ENCODE measurements at places on chromosomes 11 and 22.

- no peak for ATAC-seq
These were observed 115.6 kb downstream of the GGTLC2 start for GRCh38 chr22:22759889-22760546.

GRCh38 chr11:63445118-63445517 lies 45.8 kb downstream of the PLAAT5 start:
- ATAC-seq = no peak

DNA sequence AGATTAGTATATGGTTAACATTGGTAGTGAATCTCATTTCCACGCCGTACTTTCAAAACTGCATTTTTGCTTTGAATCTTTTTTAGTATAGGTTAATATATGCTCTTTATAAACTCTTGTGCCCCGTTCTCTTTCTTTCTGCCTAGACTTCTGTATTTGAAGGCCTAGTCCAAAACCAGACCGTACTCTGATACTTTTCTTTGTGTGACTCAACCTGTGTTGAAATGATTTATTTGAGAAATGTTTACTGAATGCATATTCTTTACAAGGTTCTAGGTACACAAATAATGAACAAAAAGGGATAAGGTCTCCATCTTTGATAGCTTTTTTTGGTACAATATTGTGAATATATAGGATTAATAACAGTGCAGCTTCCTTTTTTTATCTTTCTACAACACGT lies 68.3 kb downstream of the HIPK3 start:
- ATAC-seq = no peak

DNA sequence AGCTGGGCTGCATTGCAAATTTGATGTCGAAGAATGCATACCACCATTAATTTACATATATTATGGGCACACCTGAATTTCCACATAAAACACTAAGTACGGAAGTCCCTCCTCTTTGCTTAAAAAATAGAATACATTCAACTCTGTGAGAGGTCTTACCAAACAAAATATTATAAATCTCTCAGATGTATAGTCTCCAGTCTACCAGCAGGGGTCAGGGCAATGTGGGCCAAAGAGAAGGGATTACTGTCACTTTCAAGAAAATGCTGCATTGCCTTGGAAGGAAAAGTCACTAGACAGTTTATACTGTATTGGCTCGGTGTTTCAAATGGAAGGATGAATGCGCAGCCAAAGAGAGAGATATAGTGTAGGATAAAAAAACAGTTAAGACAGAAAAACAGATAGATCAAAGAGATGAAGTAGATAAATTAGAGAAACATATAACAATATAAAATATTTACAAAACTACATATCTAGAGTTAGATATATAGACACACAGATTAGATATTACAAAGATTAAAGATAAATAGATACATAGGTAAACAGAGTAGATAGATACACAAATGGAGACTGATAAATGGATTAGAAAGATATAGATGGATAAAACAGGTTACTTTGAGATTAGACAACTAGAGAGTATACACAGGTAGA lies 20.9 kb downstream of the SERGEF start:
- ATAC-seq = peak; percentile 58

DNA sequence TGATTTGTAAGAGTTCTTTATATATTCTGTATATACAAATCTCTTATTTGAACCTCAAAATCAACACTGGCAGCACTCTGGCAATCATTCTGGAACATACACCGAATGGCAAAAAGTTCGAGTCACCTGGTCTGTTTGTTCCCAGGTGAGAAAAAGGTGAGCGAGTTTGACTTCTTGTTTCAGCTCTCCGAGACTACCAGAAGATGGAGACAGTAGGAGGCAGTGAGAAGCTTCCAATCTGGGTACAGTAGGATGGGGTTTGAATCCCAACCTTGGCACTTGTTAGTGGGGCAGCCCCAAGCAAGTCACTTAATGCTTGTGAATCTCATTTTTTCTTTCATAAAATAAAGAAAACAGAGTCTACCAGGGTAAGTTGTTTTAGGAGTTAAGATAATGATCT lies 76.4 kb downstream of the C2CD3 start:
- ATAC-seq = no peak

DNA sequence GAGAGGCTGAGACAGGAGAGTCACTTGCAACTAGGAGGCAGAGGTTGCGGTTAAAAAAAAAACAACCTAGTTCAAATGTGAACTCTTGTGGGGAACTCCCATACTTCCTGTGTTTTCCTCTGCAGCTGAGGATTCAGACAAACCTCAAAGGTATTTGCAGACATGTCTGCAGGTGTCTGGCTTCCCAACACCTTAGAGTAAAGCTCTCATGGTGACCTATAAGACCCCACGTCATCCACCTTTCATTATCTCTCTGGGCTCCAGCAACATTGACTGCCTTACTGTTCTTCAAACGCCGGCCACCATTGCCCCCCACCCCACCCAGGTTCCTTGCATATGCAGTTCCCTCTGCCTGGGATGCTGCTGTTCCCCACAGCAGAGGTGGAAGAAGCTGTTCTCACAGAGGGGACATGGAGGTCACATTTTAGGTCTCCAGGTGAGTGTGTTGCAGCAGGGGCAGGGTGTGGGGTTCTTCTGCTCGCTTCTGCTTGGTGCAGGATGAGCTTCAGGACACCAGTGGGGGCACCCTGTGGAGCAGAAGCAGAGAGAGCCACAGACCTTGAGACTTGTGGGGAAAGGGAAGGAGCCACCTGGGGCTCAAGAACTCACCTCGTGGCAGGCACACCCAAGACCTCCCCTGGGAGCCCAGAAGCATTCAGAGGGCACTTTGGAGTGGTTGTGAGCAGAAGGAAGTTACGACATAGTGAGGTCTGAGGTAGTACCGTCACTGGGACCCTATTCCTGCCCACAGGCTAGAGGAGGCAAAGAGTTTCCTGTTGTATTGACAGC lies 203.2 kb downstream of the CSNK2A3 start:
- ATAC-seq = no peak

DNA sequence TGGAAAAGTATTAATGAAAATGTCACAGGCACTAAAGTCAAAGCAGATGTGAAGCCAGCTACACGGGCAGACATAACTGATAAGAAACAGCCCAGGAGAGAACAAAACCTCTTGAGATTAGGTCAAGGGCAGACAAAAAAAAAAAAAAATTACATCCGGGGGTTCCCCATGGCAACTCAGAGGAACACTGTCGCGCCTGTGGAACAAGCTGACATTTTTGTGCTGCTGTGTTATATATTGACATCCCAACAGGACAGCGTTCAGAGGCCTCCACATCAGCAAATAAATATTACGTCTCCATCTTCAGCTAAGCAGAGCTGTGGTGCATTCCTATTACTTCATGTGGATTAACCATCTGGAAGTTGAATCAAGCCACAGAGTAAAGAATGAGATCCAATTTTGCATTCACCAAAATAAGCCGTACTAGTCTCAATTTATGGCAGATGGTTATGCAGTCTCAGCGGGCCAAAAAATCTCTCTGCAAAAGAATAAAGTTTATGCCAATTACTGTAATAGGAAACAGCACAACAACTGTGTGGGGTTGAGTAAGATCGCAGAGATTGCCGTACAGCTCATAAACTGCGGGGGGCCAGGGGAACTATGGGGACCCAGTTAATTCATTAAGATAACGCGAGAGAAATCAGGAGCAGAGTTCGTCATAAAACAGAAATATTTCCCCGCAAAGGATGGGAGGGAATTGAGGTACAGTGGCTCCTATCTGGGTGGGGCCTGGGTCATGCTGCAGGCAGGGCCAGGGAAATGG lies 41.3 kb upstream of the MN1 start:
- peak; percentile 27 for ATAC-seq

DNA sequence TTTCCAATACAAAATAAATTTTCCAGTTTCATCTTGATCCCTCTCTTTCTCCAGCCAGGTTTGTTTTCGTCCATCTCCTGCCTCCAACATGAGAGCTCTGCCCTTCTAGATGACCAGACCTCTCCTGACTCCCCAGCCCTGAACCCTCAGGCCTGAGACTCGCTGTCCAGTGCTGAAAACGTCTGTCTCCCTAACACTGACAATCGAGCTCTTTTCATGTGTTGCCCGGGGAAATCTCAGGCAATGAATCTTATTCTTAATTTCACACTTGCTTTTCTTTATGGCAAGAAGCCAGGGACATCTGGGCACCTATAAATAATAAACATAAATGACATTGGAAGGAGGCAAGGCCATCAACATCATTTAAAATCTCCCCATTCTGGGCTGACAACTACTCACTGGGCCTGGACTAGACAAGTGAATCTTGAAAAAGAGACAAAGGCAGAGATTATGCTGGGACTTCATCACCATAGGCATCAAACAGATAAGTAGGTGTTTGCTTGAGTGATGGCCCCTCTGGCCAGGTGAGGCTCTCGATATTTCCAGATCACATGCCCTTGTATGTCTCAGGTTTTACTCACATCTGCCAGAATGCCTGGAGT lies 274.5 kb upstream of the B3GAT1 start:
- no peak for ATAC-seq

GRCh38 chr11:92357344-92357743 lies 132.7 kb downstream of the FAT3 start:
- no peak for ATAC-seq

DNA sequence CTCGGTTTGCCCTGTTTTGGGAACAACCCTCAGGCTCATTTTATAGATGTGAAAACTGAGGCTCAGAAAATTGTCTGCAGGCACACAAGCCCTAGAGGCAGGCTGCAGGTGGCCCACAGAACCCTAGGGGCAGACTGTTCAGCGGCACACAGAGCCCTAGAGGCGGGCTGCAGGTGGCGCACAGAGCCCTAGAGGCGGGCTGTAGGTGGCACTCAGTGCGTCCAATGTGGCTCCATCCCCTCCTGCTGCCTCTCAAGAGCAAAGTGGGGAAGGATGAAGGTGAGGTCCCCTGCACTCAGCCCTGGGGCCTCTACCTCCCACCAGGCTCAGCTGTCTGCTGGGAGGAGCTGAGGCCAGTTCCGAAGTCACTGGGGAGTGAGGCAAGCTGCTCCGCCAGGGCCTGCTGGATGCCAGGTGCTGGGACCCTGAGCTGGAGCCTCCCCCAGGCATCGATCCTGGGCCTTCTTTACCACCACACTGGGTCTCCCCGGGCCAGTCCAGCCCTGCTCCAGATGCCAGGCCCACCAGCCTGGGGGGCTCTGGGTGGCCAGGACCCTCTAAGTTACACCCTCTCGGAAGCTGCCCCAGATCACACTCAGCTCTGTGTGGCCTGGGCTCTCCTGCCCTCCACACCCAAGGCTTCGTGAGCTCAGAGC lies 2.3 kb downstream of the ACY3 start:
- no peak for ATAC-seq

DNA sequence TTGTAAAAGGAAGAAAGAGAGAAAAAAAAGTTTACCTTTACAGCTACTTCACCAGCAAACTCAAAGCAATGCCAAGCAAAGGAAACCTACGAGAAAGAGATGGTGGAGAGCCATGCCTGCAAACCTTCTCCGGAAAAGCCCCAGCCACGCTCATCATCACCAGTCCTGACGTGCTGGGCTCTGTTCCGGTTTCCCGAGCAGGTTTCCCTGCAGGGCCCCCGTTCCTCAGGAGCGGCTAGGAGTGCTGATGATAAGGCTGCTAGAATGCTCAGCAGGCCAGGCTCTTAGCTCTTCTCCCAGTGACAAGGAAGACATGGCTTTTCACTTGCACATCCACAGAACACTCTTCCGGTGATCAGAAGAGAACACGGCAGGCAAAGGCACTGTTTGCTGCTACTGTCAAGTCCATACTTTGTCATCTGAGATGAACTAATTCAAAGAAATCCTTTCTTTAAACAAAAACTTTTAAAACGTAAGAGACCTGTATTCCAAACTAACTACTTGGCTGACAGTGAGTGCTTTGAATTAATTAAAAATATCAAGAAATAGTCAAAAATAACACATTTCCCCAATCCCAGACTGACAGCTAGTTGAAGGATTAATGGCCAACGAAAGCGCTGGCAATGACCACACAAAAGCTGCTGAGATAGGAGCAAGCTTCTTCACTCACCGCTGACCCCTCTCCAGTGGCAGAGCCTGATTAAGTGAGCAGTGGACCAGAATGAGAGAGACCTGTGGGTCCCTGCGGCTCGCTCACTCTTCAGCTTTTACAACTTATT lies 35.8 kb downstream of the DUSP8 start:
- no peak for ATAC-seq

GRCh38 chr11:64164392-64165312 lies 1.3 kb downstream of the MACROD1 start:
- ATAC-seq = peak; percentile 1

- peak; percentile 68 for ATAC-seq
These were observed 2.1 kb upstream of the PHLDB1 start for GRCh38 chr11:118605116-118605867.

DNA sequence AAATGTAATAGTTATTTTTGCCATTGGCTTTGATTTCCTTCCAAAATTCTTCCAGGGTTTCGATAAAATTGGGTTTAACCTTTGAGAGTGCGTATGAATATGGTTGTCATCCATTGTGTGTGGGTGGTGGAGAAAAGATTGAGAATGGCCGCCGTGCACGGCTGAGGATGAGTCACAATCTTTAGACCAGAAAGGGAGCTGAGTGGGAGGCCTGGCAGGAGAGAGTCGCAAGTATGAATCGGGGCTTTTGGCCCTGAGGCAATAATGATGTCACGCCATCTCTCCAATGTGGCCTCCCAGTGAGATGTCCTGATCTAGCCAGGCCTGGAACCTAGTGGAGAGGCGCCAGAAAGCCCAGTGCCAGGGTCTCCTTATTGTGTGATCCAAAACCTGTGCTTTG lies 33.1 kb upstream of the SMPD1 start:
- peak; percentile 84 for ATAC-seq

DNA sequence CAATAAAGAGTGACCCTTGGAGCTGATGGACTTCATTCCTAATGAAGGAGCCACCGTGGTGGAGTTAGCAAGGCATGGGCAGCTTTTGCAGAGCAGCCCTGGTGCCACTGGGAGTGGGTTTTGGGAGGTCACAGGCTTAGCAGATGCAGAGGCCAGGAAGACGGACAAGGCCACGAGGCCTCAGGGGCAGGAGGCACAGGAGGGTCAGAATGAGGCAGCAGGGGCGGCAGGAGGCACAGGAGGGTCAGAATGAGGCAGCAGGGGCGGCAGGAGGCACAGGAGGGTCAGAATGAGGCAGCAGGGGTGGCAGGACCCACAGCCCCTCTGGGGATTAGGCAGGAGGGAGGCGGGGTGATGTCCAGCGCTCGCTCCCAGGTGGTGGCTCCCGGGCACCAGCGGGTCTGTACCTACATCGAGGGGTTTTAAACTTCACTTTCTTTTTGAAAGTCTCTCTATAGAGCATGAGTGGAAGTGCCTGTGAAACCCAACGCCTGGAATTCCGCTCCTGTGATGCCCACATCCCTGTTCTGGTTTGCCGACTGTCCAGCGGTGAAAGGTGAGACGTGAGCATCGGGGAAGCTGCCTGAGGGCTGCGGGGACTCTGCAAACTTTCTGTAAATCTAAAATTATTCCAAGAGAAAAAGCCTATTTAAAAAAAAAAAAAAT lies 521.6 kb downstream of the BRD1 start:
- no peak for ATAC-seq

GRCh38 chr11:64020976-64021756 lies 14.6 kb upstream of the FLRT1 start:
- ATAC-seq = no peak

DNA sequence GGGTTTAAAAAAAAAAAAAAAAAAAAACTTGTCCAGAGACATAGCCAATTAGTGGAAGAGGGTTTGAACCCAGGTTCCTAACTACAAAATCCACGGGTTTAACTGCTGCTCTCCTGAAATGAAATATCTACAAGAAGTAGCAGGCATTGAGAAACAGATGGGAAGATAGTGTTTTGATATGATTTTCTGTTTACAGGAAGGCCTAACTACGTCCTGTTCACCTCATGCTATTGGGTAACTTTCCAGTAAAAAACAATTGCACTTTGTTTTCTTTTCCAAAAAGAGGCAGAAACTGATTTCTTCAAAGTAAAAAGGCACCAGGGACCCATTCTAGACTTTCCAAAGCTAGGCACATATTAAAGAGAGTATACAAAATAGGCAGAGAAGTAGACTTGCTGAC lies 5.9 kb upstream of the C11orf91 start:
- ATAC-seq = no peak

Measured in gastroesophageal sphincter (tissue), 4 donors.